Choroid plexus epithelial cell (primary cell): ENCODE measurements at places on chromosomes 4 and X.
A peak's percentile ranks its signal among the peaks of the same experiment; 100 is the strongest.

- no peak for DNase-seq
Measured at GRCh38 chr4:144705601-144706590, 59.9 kb downstream of the HHIP start.

DNA sequence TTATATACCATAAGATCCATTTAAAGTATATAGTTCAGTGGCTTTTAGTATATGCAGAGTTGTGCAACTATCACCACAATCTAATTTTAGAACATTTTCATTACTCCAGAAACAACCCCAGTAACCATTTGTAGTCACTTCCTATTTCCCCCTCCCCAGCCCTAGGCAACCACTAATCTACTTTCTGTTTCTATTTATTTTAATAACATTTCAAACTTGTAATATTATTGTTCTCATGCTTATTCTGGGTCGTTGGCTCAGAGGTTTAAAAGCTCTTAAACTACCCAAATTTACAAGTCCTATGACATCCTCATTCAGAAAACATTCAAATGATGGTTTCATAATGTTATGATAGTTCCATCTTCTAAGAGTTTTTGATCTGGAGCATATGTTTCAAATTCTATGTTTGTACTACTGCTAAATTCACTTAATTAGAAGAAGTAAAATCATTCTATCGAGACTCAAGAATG, 18.4 kb downstream of the XIAP start:
- peak; percentile 38 for DNase-seq

DNA sequence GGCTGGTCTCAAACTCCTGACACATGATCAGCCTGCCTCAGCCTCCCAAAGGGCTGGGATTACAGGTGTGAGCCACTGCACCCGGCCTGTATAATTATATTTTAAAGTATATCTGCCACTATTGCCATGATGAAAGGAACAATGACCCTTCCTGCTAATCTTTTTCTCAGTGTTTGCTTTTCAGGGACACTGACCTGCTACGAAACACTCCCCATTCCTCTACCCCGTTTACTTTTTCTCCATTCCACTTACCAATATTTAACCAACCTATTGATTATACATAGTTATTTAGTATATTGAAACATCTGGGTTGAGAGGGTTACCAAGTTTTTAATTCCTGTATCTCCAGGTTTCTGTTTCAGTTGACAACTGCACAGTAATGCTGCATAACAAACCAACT, 331.9 kb upstream of the NDST3 start:
- no peak for DNase-seq

GRCh38 chr4:41216294-41217019, 2.1 kb upstream of the APBB2 start:
- DNase-seq: peak; percentile 78

- DNase-seq: peak; percentile 54
Measured at GRCh38 chrX:9378980-9379696, 85.7 kb upstream of the TBL1X start.

- peak; percentile 59 for DNase-seq
Measured at GRCh38 chr4:186472948-186473347, 82.4 kb downstream of the MTNR1A start.

DNA sequence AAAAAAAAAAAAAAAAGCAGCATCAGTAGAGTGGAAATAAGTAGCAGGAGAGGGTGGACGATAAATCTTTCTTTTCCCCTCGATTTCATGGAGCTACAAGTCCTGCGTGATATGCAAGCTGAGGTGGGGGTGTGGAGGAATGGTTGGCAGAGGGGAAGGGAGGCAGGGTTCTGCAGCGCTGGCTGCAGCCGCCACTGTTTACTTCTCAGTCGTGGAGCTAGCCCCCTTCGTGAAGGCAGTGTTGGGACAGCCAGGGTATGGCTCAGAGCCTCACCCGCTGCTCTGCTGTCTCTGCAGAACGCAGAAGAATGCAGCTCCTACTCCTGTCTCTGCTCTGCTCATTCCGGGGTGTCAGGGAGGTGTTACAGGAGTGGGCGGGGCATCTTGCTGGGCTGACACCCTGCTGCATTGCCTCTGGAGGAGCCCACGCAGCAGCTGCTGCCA, 140.6 kb downstream of the GPM6A start:
- peak; percentile 5 for DNase-seq

- DNase-seq: peak; percentile 31
Measured at GRCh38 chr4:184288451-184289178, 70.9 kb upstream of the ENPP6 start.

DNA sequence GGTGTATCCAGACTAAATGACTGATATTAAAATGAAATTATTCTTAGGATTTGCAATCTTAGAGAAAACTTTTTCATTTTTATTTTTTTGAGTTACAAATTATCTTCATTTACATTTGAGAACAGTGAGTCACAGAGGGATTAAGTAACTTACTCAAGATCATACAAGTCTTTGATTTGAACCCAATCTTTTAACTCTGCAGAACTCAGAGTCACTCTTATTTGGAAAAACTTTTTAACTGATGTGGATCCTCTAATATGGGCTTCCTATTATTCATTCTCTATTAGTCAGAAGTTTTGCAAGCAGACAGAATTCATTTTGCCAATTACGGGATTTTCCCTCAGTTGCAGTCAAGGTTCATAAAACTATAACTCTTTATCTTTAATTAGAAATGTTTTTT, 20.1 kb downstream of the HPRT1 start:
- DNase-seq: peak; percentile 19

DNA sequence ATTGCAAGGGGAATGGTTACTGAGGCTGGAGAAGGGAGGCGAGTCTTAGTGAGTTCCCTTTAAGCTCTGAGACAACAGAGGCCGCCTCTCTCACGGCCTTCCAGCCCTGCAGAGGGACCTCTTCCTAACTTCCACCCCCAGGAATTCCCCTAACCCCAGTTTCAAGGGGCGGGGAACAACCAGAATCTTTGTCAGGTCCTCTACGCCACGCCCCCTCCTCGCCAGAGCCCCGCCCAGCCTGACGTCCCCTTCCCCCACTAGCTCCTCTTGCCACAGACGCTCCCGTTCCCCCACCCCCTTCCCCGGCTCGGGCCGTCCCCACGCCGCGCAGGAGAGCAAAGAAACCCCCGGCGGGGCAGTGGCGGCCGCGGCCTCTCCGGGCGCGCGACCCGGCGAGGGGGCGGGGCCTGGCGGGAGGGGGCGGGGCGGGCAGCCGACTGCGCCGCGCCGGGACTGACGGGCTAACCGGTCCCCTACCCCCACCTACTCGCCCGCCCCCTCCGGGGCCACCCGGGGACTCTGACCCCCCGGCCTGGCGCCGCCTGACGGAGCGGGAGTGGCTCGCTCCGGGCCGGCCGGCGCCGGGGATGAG, 12.3 kb upstream of the TMEM156 start:
- DNase-seq: peak; percentile 98

DNA sequence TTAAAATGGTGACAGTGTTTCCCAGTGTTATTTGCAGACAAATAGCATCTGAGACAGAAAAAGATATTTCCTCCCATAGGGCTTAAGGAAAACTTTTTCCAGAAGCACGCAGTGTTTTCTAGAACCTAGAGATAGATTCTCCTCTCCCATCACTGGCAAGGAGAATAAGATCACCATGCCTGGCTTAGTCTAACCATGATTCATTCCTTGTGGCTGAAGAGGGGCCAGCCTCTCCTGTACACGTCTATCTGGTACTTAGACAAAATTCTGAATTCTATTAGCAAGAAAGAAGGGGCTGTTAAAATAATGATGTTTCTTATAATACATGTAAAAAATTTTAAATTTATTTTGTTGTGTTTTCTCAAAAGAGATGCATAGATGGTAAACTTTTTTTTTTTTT, 296.1 kb upstream of the LDB2 start:
- no peak for DNase-seq

- no peak for DNase-seq
Measured at GRCh38 chrX:112857478-112857878, 16.8 kb upstream of the AMOT start.

GRCh38 chr4:111946800-111947199, 198.5 kb upstream of the FAM241A start:
- no peak for DNase-seq

DNA sequence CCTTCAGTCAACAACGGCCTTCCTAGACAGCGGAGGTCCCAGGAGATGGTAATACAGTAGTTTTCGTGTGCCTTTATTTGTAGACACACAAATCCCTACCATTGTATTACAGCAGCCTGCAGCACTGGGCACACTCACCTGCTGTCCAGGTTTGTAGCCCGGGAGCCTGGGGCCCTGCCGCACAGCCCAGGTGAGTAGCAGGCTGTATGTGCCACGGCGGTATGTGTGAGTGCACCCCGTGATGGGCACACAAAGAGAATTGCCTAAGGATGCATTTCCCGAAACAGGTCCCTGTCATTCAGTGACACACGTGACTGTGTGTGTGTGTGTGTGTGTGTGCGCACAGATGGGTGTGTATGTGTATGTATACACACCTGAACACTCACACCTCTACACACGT, 8.1 kb upstream of the SLC25A6 start:
- no peak for DNase-seq

DNA sequence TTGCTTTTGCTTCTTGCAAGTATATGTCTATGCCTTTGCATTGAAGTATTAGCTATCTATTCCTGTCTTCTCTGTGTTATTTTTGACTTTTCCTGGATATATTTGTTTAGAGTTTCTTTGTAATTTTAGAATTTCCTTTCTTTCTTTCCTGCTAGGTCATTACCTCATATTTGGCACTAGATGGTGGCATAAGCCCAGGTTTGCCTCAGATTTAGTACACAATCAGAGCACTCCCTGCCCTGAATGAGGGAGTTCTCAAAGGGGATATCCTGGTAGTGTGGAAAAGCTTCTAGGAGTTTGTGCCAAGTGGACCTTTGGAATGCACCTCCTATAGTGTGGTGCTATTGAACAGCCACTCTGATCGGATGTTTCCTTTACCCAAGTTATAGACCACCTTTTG, 181.6 kb downstream of the UGT8 start:
- DNase-seq: peak; percentile 81

DNA sequence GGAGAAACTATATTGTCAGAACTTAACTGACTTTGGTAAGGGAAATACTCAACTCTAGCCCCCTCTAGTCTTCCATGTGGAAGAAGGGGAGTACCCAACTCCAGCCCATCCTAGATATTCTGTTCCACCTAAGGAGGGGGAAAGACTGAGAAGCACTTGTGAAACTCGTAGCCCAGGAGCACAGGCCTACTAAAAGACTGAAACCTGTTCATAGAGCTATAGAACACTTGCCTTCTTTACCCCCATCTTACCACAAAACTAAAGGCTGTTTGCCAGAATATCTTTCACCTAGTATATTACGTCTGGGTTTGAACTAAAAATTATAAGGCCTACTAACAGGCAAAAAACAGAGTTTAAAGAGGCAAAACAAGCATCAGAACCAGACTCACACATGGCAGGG, 15.5 kb downstream of the CLDN22 start:
- no peak for DNase-seq

DNA sequence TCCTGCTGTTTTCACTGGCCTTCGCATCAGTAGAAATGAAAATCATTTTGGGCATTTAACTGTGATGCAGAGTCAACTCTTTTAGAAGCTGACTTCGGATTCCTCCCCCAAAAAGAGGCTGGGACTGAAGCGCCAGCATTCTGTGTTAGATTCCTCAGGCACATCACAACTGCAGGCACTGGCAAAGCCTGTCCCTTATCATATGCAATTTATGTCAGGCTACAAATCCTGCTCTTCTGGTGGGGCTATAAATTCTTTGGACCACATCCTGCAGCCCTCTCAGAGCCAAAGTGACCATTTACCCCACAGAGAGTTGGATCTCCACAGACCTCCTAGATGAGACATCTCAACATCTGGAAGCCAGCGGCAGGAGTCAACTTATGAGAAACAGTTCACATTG, 138.4 kb downstream of the CBR4 start:
- no peak for DNase-seq
